ENCODE measurements at places on chromosomes 1 and 21. TPM values are rescaled to one million over a fixed set of nuclear protein-coding genes. Genes with fewer than 3 reads are reported as not detected.
A peak's percentile ranks its signal among the peaks of the same experiment; 100 is the strongest.

DNA sequence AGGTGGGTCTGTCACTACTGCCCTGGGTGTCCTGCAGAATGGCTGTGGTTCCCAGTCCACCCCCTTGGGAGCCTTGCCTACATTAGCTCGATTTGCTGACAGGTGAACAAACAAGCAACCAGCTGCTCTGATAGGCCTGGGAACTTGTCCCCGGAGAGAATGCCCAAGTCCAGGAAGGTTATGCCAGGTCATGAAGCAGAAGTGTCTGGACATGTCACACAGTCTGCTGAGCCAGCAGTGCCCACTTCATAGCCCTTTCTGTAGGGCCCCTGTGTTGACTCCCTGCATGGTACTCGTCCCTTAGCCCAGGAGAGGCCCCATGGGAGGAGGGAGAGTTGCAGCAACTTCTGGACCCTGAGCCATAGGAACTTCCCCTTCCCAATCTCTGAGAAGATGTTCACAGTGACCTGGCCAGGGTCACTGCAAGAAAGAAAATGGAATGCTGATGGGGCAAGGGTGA is 31.0 kb downstream of the UCK2 start:
- no peak for DNase-seq

- no peak for DNase-seq
Measured at GRCh38 chr1:95679262-95679661, 445.3 kb downstream of the RWDD3 start.

DNA sequence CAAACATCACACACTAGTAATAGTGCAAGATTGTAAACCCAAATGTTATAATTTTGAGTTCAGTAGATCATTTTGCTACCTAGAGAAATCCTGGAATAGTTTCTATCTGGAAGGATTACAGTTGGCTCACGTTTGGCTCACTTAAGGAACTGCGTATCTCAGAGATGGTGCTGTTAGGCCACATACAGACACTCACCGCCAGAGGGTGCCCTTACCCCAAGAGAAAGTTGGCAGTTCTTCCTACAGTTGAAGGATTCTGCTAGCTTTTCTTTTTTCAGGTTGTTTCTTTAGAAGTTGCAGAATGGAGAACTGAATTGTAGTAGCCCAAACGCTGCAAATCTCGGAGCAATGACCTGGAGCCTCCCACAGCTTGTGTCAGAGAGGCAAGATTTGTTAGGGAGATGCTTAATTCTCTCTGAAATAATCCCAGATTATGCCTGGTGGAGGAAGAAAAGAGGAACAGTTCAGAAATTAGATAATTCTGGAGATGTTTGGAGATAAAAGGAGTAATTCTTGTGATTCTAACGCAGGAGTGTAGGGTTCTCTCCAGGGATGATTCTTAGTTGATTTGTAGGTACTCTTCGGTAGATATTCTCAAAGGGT is 87.9 kb upstream of the PAPPA2 start:
- DNase-seq: peak; percentile 41

TESK2 gene
- polyA plus RNA-seq: 5.6 TPM

DNA sequence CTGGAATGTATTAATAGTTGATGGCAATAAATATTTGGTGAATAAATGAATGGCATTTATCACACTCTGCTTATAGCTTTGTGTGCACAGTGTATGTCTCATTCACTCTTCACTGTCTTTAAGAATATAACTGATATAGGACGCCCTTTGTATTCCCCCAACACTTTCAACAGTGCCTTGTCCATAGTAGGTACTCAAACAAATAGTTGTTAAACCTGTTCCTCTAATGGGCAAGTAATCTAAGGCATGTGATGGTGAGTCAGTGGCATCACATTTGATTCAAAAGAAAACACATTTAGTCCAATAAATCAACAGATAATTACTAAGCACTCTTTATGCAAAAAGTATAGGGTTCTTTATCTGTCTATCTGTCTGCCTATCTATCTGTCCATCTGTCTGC is 11.2 kb upstream of the RXRG start:
- DNase-seq: no peak

DNA sequence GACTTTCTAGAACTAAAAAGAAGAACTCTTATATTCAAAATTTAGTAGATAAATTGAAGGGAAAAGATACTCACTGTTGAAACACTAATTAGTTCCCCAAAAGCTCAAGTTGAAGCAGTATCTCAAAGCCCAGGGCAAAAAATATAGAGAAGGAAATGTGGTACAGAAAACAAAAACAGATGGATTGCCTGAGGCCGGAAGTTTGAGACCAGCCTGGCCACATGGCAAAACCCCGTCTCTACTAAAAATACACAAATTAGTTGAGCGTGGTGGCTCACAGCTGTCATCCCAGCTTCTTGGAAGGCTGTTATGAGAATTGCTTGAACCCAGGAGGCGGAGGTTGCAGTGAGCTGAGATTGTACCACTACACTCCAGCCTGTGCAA is 36.0 kb downstream of the FAM177B start:
- no peak for DNase-seq

GRCh38 chr1:217418269-217419193 is 212.4 kb downstream of the GPATCH2 start:
- DNase-seq: no peak

- no peak for DNase-seq
Measured at GRCh38 chr1:218341325-218341724, 3.8 kb upstream of the TGFB2 start.

DNA sequence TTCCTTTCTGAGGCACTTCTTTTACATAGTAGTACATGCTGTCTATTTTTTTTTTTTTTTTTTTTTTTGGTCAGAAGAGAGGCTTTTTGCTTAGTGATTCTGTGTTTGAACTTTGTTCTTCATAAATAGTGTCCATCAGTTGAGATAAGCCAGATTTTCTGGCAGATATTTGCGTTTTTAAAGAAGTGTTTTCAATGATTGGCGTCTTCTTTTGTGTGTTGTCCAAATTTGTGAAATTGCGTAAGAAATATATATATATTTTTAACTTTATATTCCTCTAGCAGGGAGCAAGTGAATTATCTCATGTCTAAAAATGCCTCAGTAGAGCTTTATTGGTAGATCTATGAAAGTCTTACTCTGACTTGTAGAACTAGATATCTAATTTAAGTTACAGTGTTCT is 28.3 kb downstream of the NEK7 start:
- no peak for DNase-seq

GRCh38 chr21:32252136-32252535 is 26.7 kb downstream of the MIS18A start:
- no peak for DNase-seq

- no peak for DNase-seq
Measured at GRCh38 chr1:117699953-117700352, 94.1 kb downstream of the TENT5C start.

GRCh38 chr1:118304722-118305359 is 119.8 kb upstream of the SPAG17 start:
- no peak for DNase-seq

SPRR3 gene
- not detected for polyA plus RNA-seq
